ENCODE measurements at places on chromosomes 1 and 21. TPM values are rescaled to one million over a fixed set of nuclear protein-coding genes. Genes with fewer than 3 reads are reported as not detected.

DNA sequence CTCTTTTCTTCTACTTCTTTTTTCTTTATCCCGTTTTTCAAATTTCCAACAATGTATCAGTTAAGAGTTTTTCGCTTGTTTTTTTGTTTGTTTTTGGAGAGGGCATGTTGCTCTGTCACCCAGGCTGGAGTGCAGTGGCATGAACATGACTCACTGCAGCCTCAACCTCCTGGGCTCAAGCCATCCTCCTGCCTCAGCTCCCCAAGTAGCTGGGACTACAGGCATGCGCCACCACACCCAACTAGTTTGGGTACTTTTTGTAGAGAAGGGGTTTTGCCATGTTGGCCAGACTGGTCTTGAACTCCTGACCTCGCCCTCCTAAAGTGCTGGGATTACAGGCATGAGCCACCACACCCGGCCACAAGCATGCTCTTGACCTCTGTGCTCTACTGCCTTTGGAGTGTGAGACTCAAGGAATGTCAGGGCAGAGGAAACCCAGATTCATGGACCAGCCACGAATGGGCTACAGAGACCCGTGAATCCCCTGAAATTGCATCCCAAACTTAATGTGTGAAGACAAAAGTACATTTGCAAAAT lies 65.1 kb upstream of the HSD17B7 start:
- DNase-seq = peak; percentile 41

- DNase-seq = no peak
Observed at GRCh38 chr1:153384958-153385580, 5.8 kb downstream of the S100A8 start.

- no peak for DNase-seq
Observed at GRCh38 chr1:47692196-47692595, 254.4 kb downstream of the FOXD2 start.

- peak; percentile 36 for DNase-seq
Observed at GRCh38 chr1:17559615-17560419, 20.3 kb downstream of the ARHGEF10L start.

DNA sequence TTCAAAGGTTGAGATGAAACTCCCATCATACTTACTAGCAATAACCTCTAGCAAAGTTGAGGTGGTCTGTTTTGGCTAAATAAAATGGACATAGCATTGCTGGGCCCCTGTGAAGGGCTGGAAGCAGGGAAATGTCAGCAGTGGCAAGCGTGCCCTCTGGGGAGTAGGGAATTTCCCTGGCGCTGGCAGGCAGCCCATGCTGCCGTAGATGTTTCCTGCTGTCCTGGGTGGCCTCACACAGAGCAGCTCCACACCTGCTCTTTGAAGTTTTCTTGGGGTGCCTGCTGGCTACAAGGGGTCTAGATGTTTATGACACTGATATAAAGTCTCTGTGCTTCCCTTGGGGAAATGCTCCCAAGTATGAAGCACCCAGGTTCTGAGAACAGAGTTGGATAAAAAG lies 30.2 kb downstream of the ADARB1 start:
- peak; percentile 54 for DNase-seq

DNA sequence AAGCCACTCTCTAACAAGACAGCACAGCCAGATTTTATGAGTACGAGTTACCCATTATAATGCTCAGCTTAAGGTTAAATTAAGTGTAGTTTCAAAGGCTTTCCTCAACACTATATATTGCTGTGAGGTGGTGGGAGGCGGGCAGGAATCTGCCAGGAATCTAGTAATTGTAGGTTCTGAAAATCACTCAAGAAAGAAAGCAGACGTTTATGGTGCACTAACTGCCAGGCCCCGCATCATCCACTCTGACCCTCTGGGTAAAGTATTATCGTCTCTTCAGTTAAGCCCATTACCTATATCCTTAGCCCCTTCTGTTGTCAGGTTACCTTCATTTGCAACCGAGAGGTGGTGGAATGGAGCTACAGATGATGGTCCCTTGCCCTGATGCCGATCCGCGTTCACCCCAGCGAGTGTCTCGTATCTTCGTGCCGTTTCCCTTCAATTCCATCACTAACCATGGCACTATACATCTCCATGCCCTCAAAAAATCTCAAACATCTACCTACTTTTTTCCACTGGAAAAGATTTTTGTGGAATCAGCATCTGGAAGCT lies 12.4 kb downstream of the HMGN1 start:
- no peak for DNase-seq

GRCh38 chr21:20996421-20997310 lies 1.5 kb upstream of the NCAM2 start:
- peak; percentile 58 for DNase-seq

GRCh38 chr1:12078575-12078937 lies 15.5 kb downstream of the TNFRSF8 start:
- DNase-seq = no peak

DNA sequence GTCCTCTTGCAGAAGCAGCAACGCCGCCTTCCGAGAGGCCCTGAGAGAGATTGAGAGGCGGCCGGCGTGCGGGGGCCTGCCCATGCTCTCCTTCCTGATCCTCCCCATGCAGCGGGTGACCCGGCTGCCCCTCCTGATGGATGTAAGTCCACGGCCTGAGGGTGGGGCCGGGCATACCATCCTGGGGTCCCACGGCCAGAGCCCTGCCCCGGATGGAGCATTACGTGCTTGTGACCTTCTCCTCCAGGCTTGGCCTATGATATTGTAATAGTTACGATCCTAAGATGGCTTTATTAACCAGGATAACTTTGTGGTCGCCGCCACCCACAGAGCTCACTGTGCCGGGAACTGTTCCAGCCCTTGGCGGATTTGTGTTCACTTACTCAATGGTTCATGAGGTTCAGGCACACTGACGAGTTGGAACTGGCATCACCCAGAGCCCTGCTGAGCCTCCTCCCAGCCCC lies 18.9 kb downstream of the ARHGEF16 start:
- peak; percentile 90 for DNase-seq

DNA sequence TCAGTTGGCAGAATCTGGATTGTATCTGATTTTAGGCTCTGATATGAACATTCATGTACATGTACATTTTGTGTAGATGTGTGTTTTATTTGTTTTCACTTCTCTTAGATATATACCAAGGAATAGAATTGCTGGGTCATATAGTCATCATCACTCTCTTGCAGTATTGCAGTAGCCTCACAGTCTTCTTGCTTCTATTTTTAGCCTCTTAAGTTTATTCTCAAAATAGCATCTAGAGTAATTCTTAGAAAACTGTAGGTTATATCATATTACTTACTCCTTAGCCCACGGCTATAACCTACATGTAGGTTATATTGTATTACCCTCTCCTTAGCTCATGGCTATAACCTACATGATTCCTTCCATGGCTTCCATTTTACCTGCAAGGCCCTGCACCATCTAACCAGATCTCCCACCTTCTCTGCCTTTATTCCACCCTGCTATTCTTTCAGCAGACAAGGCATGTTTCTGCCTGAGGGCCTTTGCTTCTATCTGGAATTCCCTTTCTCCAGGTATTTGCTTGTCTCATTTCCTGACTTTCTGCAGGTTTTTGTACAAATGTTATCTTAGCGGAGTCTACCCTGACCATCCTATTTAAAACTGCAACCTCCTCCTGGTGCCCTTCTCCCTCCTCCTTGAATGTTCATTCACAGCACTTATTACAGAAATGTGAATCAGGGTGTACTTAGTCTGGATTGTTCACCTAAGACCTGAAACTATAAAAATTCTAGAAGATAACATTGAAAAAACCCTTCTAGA lies 109.0 kb upstream of the ETV3 start:
- DNase-seq = no peak

DNA sequence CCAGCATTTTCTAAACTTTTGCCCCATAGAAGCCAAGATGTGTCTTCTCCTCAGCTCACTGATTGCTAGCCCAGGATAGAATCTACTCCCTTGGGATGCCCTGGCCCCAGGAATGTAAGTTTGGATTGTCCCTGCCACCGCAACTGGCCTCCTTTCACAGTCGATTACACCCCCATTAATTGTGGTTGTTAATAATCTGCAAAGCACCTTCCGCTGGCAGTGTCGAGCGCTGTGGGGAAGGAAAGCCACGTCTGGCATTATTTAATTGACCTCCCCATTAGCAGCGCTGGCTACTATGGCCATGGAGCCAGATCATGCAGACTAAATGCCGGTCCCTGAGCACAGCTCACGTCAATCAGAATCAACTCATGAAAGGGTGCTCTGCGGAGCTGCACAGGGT lies 597.3 kb upstream of the PLXNA2 start:
- DNase-seq = no peak

DNA sequence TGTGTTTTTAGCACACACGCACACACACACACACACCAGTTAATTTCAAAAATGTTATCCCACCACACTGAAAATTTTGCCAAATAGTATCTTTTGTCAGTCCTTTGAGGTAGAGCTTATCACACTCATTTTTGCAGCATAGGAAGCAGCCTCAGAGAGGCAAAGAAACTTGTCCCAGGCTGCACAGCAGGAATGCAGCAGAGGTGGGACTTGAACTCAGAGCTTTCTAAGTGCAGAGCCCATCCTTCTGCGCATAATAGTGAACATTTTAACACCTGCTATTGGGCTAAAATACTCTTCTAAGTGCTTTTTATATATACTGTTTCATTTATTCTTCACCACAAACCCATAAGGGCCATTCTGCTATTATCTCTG lies 15.0 kb downstream of the FHAD1 start:
- DNase-seq = no peak

- no peak for DNase-seq
Observed at GRCh38 chr1:84267476-84267875, 34.0 kb upstream of the SAMD13 start.

- no peak for DNase-seq
Observed at GRCh38 chr1:206679738-206680211, 4.9 kb upstream of the MAPKAPK2 start.

DNA sequence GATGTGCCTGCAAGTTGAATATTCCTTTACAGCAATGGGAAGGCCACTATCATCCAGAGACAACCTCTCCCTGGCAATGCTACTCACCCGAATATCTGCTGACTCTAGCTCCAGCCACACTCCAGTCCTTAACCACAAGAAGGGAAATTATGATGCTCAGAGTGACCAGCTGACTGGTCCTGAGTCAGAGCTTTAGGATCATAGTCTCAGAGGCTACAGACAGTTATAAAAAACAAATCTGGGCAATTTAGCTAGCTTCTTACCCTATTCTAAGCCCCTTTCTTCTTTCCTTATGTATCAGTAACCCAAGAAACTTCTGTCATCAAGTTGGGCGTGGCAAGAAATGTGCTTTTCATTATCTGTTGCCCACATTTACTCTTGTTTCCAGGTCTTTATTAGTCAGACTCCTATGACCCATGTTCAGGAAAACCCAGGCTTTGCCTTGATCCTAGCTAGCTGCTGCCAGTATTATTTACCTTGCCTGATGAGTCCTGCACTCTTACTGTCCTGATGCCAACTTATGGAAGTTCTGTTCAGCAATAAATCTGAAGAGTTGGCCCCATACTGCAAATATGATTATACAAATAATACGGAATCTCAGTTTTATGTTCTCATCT lies 207.0 kb downstream of the TTLL7 start:
- DNase-seq = peak; percentile 52

- peak; percentile 40 for DNase-seq
Observed at GRCh38 chr1:155871390-155871789, 12.0 kb downstream of the SYT11 start.

DNA sequence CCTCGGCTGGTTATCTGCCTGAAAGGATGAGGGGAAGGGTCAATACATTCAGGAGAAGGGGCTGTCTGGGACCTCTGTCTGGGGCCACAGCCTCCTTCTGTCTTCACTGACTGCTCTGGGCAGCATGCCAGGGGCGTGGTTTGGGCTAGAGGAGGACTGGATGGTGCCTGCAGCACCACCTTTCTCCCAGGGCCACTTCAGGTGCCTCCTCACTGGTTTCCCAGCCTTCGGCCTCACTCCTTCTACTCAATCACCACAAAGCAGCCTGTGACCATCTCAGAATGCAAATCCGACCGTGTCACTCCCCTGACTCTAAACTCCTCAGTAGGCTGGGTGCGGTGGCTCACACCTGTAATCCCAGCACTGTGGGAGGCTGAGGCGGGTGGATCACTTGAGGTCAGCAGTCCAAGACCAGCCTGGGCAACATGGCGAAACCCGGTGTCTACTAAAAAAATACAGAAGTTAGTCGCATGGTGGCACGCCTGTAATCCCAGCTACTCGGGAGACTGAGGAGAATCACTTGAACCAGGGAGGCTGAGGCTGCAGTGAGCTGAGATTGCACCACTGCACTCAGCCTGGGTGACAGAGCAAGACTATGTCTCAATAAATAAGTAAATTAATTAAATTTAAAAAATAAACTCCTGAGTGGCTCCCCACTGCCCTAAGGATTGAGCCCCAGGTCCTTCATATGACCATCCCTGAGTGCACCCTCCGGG lies 50.1 kb upstream of the ECE1 start:
- DNase-seq = peak; percentile 42

GRCh38 chr1:210792250-210793102 lies 341.5 kb downstream of the KCNH1 start:
- DNase-seq = peak; percentile 90

Gene MAGI3
- 12.7 TPM for total RNA-seq

Gene TPTE
- total RNA-seq = not detected

Gene ADAM30
- not detected for total RNA-seq

Gene TRPM2
- total RNA-seq = 0.99 TPM

Gene CD5L
- total RNA-seq = not detected

Gene PGLYRP3
- total RNA-seq = not detected

Gene FAM72C
- total RNA-seq = 5.2 TPM

Gene MAP1LC3C
- total RNA-seq = not detected

Gene TMEM51
- total RNA-seq = 22.2 TPM

Gene RGS4
- total RNA-seq = 80.4 TPM

Gene TMCC2
- 0.69 TPM for total RNA-seq

Gene BTBD19
- total RNA-seq = 1.2 TPM

Data from M059J (cell line).